ENCODE measurements at places on chromosomes 11 and 22. TPM values are rescaled to one million over a fixed set of nuclear protein-coding genes. Genes with fewer than 3 reads are reported as not detected.

MUC5AC gene
- not detected for total RNA-seq

SAA1 gene
- not detected for total RNA-seq

CRYBB3 gene
- not detected for total RNA-seq

OR2AG1 gene
- total RNA-seq = not detected

UPK3A gene
- total RNA-seq = not detected

CHCHD10 gene
- 10.9 TPM for total RNA-seq

FAM111B gene
- total RNA-seq = 69.9 TPM

YPEL1 gene
- 4.0 TPM for total RNA-seq

NCAM1 gene
- 76.7 TPM for total RNA-seq

All from SJCRH30 (cell line).